ENCODE measurements at places on chromosomes 2 and 18. TPM values are rescaled to one million over a fixed set of nuclear protein-coding genes. Genes with fewer than 3 reads are reported as not detected.

IL36RN gene
- not detected for total RNA-seq

PLCL1 gene
- 10.7 TPM for total RNA-seq

MC5R gene
- not detected for total RNA-seq

EHD3 gene
- total RNA-seq: 7.9 TPM

TTN gene
- total RNA-seq: 1.3 TPM

DSG1 gene
- total RNA-seq: not detected

EML6 gene
- 1.4 TPM for total RNA-seq

OR6B2 gene
- not detected for total RNA-seq

KYNU gene
- total RNA-seq: 1.2 TPM

RFTN2 gene
- 5.5 TPM for total RNA-seq

ALPG gene
- not detected for total RNA-seq

SCYGR1 gene
- not detected for total RNA-seq
